Fibroblast of pulmonary artery (primary cell): ENCODE measurements at places on chromosomes 3 and 15.

DNA sequence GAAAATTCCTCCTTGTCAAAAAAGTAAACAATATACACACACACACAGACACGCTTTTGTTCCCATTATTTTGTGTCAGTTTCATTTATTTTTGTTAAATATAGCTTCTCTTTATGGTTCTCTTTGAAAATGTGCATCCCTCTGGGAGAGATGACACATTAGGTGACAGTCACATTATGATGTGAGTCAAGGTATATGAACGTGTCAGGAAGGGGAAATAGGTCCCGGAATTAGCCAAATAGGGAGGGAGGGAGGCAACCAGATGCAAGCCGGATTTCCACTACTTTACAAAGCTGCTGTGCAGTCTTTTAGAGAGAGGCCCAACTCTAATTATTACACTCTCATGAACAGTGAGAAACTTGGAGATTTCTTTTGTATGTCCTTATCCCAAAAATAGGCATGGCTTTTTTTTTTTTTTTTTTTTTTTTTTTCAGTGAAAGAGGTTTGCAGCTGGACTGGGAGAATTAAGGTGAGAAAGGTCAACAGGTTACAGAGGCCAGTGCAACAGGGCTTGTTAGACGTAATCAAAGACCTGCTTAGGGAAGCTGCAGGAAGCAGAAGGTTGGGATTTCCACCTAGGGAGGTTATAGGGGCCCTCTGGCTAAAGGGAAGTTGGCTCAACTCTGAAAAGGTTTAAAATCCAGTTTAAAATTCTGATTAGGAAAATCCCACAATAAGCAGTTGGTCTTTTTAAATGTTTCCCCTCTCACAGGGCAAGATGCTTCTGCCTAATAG lies 240.5 kb upstream of the UBE2E1 start:
- DNase-seq, result no peak

- DNase-seq, result no peak
Measured at GRCh38 chr3:88046766-88047165, 12.0 kb downstream of the CGGBP1 start.

- DNase-seq, result no peak
Measured at GRCh38 chr3:159861369-159861987, 127.2 kb upstream of the IL12A start.

DNA sequence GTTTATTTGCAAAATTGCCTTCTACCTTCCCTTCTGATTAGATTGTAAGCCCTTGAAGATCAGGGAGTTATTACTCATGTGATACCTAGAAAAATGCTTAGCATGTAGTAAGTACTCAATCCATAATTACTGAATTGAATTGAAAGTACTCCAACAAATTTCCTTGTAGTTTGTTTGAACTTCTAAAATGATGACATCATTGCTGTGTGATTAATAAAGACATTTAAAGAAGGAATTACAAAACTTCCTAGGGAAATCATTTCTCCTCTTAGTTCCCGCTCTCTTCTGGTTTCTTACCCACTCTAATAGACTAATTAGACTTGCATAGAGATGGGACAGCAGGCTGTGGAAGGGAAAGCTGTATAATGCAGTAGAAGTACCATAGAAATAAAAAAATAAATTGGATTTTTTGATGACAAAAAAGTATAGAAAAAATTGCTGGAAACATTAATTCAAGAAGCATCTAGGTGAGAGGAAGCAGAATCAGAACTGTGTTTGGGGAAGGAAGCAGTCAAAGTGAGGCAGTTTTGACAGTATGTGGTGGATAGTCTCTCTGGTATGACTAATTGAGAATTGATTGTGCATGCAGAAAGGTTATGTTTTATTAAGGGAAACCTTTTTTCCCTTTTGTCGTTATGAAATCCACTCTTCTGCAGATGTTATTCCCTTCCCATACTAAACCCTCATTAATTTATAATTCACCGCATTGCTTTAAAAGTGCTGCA lies 93.0 kb downstream of the ALCAM start:
- peak; percentile 14 for DNase-seq

GRCh38 chr3:46383211-46383950 lies 12.6 kb downstream of the CCR5 start:
- DNase-seq, result no peak

GRCh38 chr3:118974356-118975097 lies 60.1 kb downstream of the IGSF11 start:
- no peak for DNase-seq

- peak; percentile 87 for DNase-seq
Measured at GRCh38 chr3:145776782-145777408, 384.1 kb downstream of the PLOD2 start.

DNA sequence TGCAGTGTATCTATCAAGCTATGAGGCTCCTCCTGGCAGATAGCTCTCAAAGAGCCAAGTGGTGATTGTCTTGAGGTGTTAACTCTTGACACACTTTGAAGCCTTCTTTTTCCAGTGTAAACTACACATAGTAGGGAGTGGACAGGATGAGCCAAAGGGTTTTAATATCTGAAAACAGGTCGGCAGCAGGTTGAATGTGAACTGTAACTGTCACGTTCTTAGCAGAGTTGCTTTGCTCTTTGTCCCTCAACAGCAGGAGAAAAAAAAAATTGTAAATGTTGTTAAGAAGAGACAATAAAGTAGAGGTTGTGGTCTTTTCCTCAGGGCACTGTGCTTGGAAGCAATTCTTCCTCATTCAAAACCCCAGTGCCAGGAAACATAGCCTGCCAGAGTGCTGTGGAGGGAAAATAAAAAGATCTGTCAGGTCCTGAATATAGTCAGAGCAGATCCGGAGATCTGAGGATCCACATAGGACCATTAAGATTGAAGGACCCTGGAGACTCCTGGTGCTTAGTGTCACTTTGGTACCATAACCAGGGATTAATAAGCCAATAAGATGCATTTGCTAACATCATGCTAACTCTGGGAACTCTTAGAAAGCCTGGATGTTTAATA lies 229.7 kb downstream of the NAALADL2 start:
- DNase-seq, result no peak

DNA sequence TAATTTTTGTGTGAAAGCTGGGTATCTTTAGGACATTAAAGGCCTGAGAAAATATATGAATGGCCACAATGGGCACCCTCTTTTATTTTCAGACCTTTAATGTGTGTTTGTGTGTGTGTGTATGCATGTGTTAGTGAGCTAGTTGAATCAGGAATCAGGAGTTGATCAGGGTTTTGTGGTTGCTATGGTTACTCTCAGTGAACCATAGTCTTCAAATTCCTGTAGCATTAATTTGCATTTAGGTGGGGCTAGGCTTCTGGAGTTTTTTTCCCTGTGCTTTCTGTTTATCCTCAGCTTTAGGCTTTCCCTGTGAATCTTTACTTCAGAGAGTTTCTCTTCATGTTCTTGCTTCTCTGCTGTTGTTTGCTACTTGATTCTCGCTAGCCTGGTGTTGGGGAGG lies 122.0 kb upstream of the ONECUT1 start:
- no peak for DNase-seq

DNA sequence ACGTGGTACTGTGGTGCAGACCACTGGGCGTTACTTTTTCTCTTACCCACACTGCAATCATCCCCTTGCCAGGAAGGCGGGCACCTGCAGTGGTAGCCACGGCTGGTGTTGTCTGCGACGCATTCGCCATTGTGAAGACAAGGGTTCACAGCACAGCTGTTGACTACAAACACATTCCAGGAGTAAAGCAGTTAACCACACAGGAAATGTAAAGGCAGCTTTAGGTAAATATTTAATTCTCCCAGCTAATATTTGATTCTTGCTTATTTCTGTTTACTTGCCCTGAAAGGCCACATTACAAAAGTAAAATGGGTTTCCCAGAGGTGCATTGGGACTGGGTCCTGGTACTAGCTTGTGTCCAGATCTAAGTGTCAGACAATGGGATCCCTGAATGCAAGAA lies 45.4 kb downstream of the HEG1 start:
- no peak for DNase-seq

DNA sequence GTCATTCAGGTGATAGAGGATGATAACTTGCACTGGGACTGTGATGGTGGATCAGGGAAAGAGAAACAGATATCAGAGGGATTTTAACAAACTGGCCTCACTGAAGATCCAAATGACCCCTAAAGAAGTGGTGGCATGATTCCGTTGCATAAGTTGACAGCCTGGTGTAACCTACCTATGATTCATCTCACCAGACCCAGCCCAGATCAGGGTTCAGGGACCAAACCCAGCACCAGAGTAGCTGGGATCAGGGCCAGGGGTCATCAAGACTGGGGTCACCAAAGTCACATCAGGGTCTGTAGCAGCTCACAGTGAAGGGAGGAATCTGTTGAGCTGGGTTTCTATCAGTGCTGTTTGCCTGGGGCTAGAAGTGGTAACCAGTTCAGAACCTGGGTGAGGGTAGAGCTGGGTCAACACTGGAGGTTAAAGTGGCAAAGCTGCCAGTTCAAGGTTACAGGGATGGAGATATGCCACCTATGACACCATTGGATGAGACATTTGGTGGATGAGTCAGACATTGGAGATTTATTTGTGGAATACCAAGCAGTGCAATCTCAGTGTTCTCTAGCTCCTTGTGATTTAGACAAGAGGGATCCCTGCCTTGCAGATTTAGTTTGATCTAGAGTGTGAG lies 35.9 kb downstream of the CASR start:
- DNase-seq, result no peak

DNA sequence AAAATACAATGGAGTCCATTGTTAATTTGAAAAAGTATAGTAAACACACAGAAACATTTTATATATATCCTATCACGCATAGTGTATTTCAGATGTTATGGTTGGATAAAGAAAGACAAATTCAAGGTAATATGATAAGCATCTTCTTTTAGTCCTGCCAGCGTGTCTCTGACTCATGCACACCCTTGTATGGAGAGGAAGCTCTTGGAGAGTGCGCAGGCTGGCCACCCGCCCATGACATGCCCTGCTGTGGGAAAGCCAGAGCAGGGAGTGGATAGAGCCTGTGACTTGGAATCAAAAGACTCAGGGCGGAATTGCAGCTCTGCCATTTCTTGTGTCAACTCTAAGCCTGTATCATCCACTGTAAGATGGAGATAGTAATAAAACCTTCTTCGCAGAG lies 23.0 kb upstream of the COPG1 start:
- DNase-seq, result peak; percentile 81

- peak; percentile 85 for DNase-seq
Measured at GRCh38 chr3:38805765-38806386, 10.1 kb downstream of the SCN10A start.

DNA sequence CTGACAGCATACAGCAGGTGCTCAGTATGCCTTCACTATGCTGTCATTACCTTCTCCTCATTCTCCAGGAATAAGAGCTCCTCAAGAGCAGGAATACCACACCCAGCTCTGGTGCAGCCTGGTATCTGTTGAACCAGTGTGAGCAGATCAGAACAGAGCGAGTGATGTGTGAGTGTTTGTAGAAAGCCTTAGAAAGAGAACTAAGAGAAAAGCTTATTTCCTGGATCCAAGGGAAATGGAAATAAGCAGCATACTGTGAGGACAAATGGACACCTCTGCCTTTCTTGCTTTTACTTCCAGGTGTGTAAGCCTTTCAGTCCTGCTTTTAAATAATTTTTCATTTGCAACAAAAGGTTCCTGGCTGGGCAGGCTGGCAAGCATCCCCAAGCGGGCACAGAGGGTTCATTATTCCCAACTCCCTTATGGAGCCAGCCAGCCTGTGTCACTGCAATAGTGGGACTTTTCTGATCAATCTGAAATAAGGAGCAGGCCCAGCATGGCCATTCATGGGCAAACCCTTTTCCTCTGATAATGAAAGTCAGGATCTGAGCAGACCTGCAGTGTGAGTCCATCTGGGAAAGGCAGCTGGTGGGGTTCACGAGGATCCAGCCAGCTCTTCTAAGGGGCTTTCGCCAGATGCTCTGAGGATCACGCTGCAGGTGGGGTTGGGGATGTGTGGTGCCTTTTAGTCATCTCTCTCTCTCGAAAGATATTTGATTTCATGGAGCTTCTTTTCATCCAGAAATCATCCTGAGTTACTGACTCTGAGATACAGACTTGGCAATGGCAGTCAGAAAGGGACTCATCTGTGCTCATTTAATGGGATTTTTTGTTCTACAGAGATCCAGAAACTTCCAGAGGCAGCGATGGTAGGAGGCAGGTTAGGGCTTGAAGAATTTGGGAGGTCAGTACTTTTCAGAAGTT lies 594.9 kb upstream of the CFAP20DC start:
- DNase-seq, result no peak

DNA sequence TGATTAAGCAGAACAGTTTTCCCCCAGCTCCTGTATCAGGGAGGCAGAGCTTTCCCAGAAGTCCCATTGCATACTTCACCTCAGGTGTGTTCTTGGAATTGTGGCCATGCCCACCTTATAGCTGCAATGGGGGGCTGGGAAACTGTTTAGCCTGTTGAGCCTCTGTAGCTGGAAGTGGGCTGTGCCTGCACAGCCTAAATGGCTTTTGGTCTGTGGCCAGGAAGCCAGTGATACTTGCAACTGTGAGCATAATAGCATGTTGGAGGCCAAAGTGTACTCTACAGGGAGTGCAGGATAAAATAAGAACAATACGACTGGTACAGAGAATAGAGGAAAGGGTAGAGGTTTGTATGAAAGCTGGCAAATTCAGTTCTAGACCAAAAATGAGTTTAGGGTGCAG lies 248.5 kb downstream of the PTPRG start:
- DNase-seq, result peak; percentile 56

- DNase-seq, result peak; percentile 11
Measured at GRCh38 chr3:69142090-69142489, 19.7 kb upstream of the LMOD3 start.

- peak; percentile 86 for DNase-seq
Measured at GRCh38 chr3:197541756-197542539, 13.8 kb downstream of the BDH1 start.

GRCh38 chr15:77907824-77908751 lies 169.4 kb downstream of the TBC1D2B start:
- peak; percentile 37 for DNase-seq

- DNase-seq, result no peak
Measured at GRCh38 chr15:24977686-24978085, 22.9 kb downstream of the SNRPN start.
